ENCODE measurements at places on chromosomes 12 and 14. TPM values are rescaled to one million over a fixed set of nuclear protein-coding genes. Genes with fewer than 3 reads are reported as not detected.

- DNase-seq = no peak
- H3K27me3 ChIP-seq = no peaks in the 10 kb centered on the region
- H3K36me3 ChIP-seq = no peaks in the 10 kb centered on the region
- H3K4me1 ChIP-seq = peaks cover 8% of the 10 kb centered on the region
- no peak overlapping the region for H3K4me3 ChIP-seq
- no peak overlapping the region for H3K27ac ChIP-seq
Measured at GRCh38 chr12:12792421-12792820, 7.0 kb downstream of the APOLD1 start.

GRCh38 chr14:60670989-60671388 is 21.7 kb upstream of the SIX1 start:
- H3K4me3 ChIP-seq = no peak overlapping the region
- no peaks in the 10 kb centered on the region for H3K36me3 ChIP-seq
- no peaks in the 10 kb centered on the region for H3K27me3 ChIP-seq
- DNase-seq = no peak

The IGF1 gene
- not detected for total RNA-seq

The CEP128 gene
- total RNA-seq = 34.8 TPM

DNA sequence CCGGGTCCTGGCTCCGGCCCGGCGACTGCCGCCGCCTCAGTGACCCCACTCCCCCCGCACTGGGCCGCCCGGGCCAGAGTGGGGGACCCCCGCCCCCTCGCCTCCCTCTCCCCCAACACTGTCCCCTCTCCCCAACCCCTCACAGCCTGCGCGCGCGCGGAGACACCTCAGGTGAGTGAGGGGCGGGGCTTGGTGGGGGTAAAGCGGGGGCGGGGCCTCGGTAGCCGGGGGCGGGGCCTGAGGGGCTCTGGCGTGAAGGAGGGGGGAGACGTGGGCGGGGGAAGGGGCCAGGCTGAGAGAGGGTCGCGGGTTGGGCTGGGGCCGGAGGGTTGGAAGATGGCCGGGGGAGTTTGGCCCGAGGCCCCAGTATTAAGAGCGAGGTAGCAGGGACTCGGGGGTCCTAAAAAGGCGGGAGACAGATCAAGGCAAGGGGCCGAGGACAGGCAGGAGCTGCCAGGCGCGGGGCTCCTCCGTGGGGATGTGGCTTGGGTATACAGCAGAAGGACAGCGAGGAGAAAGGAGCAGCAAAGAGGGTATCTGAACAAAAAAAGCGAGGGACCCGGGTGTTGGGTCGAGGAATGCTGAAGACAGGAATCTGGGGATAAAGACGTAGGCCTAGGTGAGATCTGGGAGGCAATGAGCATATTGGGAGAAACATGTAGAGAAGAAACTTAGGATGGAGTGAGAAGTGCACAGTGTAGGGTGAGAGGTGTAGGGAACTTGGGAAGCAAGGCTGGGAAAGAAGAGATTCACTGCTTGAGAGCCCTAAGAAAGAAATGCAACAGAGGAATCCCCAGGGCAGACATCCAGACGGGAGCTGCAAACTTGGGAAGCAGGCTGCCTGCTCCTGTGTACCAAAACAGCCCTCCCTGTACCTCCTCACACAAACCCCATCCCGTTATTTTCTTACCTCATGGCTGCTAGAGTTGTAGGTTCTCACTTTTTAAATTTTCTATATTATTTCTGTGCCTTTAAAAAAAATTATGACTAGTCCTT is 10.8 kb downstream of the SUOX start:
- DNase-seq = peak; percentile 69
- peaks cover 11% of the 10 kb centered on the region for H3K4me1 ChIP-seq
- no peaks in the 10 kb centered on the region for H3K36me3 ChIP-seq
- no peaks in the 10 kb centered on the region for H3K27me3 ChIP-seq
- peak overlapping the region; percentile 68 for H3K4me3 ChIP-seq
- H3K27ac ChIP-seq = peak overlapping the region; percentile 64

The HECTD1 gene
- total RNA-seq = 184 TPM

DNA sequence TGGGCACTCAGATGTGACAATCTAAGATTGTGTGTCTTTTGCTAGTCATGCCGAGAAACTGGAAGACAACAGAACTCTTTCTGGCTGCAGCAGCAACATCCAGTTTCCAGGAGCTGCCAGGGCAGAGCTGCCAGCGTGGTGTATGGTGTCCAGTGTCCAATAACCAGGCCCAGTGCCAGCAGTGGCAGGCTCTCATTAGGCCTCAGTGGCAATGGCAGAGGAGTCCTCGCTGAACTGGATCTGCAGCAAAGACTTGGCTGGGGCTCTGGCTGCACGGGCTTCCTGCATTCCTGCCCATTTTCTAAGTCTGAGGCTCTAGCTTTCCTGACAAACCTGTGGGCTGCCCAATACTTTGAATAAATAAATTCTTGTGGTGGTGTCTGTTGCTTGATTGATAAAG is 26.2 kb upstream of the PPM1A start:
- no peaks in the 10 kb centered on the region for H3K27me3 ChIP-seq
- H3K4me1 ChIP-seq = no peaks in the 10 kb centered on the region
- no peak overlapping the region for H3K4me3 ChIP-seq
- H3K27ac ChIP-seq = no peak overlapping the region
- H3K36me3 ChIP-seq = no peaks in the 10 kb centered on the region
